ENCODE measurements at places on chromosomes 3 and 15. TPM values are rescaled to one million over a fixed set of nuclear protein-coding genes. Genes with fewer than 3 reads are reported as not detected.

GRCh38 chr15:72481015-72481659, 7.0 kb downstream of the ARIH1 start:
- no peak for DNase-seq
- H3K36me3 ChIP-seq: no peaks in the 10 kb centered on the region
- no peak overlapping the region for H3K4me3 ChIP-seq
- H3K27me3 ChIP-seq: no peaks in the 10 kb centered on the region

DNA sequence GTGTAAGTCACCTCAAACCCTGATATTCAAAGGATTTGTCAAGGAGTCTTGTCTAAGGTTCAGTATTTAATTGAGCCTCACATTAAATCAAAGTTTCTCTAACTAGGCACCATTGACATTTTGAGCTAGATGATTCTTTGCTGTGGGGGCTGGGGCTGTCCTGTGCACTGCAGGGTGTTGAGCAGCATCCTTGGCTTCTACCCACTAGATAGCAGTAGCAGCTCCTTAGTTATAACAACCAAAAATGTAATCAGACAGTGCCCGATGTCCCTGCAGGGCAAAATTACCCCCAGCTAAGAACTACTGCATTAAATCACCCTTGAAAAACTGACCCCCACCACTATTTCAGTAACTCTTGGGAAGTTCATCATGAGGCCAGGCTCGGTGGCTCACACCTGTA, 17.3 kb upstream of the ATP13A3 start:
- peaks cover 8% of the 10 kb centered on the region for H3K4me1 ChIP-seq
- no peaks in the 10 kb centered on the region for H3K36me3 ChIP-seq
- no peak for DNase-seq
- no peak overlapping the region for H3K27ac ChIP-seq
- no peak overlapping the region for H3K4me3 ChIP-seq
- H3K27me3 ChIP-seq: no peaks in the 10 kb centered on the region

DNA sequence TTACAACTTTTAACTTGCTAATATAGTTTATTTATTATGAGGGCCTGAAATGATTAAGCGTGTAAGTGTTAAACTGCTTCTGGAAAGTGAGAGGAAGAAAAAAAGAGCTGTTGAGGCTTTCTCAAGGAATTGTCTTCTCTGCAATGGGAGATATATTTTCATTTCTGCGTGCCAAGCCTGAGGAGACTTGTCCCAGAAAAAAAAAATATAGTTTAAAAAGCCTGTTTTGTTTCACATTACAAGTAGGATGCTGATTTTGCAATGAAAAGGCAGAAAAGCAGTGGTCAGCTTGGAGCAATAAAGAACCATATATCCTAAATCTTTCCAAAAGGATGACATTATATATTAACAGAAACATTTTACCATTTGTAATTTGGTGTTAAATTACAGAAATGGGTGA, 115.5 kb downstream of the GMNC start:
- H3K4me1 ChIP-seq: no peaks in the 10 kb centered on the region
- H3K27me3 ChIP-seq: no peaks in the 10 kb centered on the region
- DNase-seq: peak; percentile 22
- H3K36me3 ChIP-seq: no peaks in the 10 kb centered on the region
- H3K4me3 ChIP-seq: no peak overlapping the region
- H3K27ac ChIP-seq: no peak overlapping the region

DNA sequence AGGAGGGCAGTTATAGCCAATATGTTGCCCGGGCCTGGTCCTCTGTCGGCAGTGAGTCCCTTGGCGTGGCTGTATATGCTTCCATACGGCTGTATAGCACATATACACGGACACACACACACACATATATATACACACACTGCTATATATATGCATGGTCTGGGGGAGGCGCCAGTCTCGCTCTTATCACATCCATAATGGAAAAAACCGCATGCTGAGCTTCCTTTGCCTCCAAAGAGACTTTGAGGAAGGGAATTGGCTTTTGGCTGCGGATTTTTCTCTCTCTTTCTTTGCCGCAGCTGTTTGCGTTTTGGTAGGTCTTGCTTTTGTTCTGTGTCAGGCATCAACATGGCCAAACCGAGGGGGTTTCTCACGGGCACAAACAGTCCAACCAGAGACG, 11.3 kb upstream of the TMEM115 start:
- no peaks in the 10 kb centered on the region for H3K4me1 ChIP-seq
- no peak overlapping the region for H3K4me3 ChIP-seq
- H3K27ac ChIP-seq: no peak overlapping the region

GRCh38 chr3:77667901-77668300, 628.0 kb downstream of the ROBO2 start:
- H3K27me3 ChIP-seq: no peaks in the 10 kb centered on the region
- no peak overlapping the region for H3K4me3 ChIP-seq
- no peaks in the 10 kb centered on the region for H3K4me1 ChIP-seq
- H3K27ac ChIP-seq: no peak overlapping the region
- DNase-seq: no peak

RTP1 gene
- not detected for total RNA-seq

RFTN1 gene
- 26.7 TPM for total RNA-seq

- H3K4me3 ChIP-seq: no peak overlapping the region
- no peaks in the 10 kb centered on the region for H3K27me3 ChIP-seq
- H3K27ac ChIP-seq: peak overlapping the region; percentile 8
Observed at GRCh38 chr3:175267121-175267531, 408.0 kb downstream of the NAALADL2 start.

LMAN1L gene
- not detected for total RNA-seq

SNX22 gene
- 0.17 TPM for total RNA-seq

GRCh38 chr15:90271459-90272166, 6.1 kb downstream of the NGRN start:
- no peaks in the 10 kb centered on the region for H3K27me3 ChIP-seq
- H3K4me1 ChIP-seq: peaks cover 3% of the 10 kb centered on the region
- no peak overlapping the region for H3K27ac ChIP-seq

P2RY1 gene
- total RNA-seq: 7.6 TPM

DNA sequence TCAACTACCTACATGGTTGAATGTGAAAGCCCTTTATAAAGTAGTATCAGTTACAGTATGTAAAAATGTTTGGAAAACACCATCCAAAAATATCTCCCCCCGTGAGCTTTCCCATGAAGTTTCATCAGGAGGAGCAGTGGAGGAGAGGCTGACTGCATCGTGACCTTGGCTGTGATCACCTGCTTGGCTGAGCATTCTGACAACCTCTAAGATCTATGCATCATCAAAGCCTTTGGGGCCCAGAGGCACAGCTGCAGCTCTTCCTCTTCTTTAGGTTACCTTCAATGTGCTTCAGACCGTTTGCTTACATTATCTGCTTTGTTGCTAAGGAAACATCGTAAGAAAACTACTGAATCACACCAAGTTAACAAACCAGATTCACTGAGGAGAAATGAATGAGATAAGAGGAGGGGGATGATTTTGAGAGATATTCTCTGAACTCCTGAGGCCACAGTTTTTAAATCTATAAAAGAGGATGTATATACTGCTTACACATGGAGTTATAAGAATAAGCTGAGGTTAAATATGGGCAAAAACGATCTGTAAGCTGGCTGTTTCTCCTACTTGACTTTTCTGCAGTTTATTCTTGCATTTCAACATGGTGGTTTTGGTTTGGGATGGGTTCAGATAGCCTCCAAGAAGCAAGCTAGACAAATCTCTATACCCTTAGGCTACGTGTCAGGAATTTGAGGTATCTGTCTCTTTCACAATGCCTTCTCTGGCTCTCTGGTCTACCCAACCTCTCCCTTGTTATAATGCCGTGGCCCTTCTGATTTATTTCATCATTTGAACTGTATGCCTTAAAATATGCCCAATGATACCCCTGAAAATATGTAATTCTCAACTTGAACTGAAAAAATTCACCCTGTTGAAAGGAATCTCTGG, 4.0 kb downstream of the GCSAM start:
- peak; percentile 13 for DNase-seq
- H3K4me1 ChIP-seq: no peaks in the 10 kb centered on the region
- no peak overlapping the region for H3K4me3 ChIP-seq

OR4F6 gene
- not detected for total RNA-seq

DNA sequence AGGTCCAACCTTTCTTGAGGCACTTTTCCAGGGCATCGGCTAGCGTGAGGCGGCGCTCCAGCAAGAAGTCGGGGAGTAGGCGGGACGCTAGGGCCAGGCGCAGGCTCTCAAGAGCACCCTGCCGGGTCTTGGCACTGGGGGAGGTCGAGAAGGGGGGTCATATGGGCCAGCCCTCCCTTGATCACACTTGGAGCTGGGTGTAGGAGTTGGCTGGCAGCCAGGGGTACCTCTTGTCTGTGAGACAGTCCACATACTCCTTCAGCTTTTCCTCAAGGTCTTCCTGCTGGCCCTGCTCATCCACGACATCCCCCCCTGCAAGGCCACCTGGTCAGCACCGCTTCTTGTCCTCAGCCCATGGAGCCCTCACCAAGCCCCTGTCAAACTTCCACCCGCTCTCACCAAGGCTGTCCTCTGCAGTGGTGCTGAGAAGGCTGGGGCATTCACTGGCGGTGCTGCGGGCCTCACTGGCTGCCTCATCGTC, 2.0 kb downstream of the IFRD2 start:
- H3K36me3 ChIP-seq: peaks cover 14% of the 10 kb centered on the region
- H3K27ac ChIP-seq: no peak overlapping the region
- no peak overlapping the region for H3K4me3 ChIP-seq
- DNase-seq: no peak
- no peaks in the 10 kb centered on the region for H3K27me3 ChIP-seq

DNA sequence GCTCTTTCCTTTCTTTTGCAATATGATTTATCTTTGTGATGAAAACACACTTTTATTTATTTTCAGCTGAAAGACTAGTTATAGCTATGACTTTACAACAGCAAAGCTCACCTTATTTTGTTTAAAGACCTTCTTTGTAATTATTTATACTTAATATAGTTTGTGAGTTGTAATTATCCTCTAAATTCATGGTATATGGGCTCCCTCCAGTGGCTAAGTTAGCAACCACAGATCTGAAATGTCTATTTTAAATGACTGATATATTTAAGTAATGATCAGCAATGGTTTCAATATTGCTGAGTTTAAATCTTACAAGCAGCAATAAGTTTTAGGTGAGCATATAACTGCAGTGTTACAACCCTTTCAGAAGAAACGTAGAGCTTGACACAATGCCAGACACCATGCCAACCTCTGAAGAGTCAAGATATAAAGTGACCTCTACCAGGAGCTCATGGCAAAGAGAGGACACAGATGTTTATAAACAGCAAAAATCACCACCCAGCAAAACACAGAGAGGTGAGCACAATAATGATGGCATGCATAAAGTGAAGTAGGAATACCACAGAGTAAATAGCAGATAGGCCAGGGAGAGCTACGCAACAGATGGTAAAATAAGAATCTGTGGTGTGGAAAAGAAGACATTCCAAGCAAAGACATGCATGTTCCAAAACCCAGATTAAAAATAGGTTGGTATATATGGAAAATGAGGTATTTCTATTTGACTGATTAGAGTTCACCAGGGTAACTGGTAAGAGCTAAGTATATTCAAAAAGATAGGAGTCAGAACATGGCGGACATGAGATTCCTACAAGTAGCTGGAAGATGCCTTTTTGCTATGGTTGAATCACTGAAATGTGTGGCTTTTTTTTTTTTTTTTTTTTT, 143.7 kb upstream of the ZNF385D start:
- H3K27me3 ChIP-seq: no peaks in the 10 kb centered on the region
- H3K27ac ChIP-seq: no peak overlapping the region
- no peaks in the 10 kb centered on the region for H3K4me1 ChIP-seq
- DNase-seq: peak; percentile 62
- no peak overlapping the region for H3K4me3 ChIP-seq

- DNase-seq: peak; percentile 72
- no peak overlapping the region for H3K4me3 ChIP-seq
- no peaks in the 10 kb centered on the region for H3K4me1 ChIP-seq
Observed at GRCh38 chr3:28286595-28286994, 45.2 kb downstream of the CMC1 start.

DNA sequence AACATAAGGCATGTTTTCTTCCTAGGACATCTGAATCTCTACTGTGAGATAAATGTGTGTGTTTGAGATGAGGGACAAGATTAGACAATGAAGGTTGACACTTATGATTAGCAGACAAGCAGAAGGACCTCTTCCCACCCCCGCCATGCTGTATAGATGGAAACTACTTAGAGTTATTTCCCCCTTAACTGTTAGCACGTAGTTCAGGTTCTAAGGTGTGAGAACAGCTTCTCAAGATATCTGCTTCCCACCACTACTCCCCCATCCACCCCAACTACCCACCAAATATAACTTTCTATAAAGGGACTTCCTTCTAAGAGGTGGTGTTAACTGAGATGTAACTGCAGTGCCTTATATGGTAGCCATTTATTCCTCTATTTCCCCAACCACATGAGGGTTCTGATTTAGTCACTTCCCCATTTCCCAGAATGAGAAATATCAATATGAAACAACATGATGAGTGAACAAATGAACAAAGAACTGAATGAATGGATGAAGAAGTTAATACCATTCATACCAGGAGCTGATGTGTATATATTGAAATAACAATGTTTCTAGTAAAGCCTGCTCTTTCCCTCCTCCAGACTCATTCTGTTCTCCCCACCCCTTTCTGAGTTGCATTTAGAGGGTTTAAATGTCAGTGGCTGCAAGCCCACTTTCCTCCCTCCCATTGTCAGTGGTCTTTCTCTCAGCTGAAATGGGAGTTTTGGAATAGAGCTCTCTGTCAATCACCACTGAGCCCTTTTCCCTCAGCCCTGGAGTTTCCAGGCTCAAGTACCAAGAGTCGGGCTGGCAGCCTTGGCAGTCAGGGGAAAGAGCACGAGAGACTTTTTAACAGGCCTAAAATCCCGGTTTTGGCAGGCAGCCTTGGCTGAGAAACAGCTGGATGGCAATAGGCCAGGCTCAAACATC, 7.7 kb upstream of the RFTN1 start:
- no peak overlapping the region for H3K27ac ChIP-seq
- H3K4me3 ChIP-seq: no peak overlapping the region
- no peaks in the 10 kb centered on the region for H3K4me1 ChIP-seq
- H3K36me3 ChIP-seq: no peaks in the 10 kb centered on the region

TMPRSS7 gene
- not detected for total RNA-seq

DNA sequence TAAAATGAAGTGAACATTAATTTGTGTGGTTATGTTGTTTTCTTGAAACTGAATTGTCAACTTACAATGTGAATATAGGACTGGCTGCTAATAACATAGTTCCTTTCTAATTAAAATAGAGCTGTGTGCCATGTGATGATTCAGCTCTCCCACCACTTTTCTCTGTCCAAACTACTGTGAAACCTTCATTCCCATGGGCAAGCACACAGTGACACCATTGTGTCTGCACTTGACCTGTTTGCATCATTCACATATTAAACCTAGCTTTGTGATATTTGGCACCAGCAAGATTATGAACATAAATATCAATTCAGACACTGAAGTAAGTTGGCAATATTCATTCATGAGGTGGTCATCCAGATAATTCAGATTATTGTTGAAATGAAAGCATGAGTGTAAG, 78.8 kb upstream of the TCF12 start:
- H3K27ac ChIP-seq: no peak overlapping the region
- no peaks in the 10 kb centered on the region for H3K36me3 ChIP-seq
- no peak overlapping the region for H3K4me3 ChIP-seq
- no peak for DNase-seq
- no peaks in the 10 kb centered on the region for H3K27me3 ChIP-seq
- H3K4me1 ChIP-seq: no peaks in the 10 kb centered on the region

RPL39L gene
- total RNA-seq: 17.5 TPM

Data from fibroblast of lung (primary cell).